Fibroblast of mammary gland (primary cell): ENCODE measurements at places on chromosomes 16 and 17.

- no peak for DNase-seq
These were observed 414.6 kb upstream of the GOT2 start for GRCh38 chr16:59148769-59149155.

DNA sequence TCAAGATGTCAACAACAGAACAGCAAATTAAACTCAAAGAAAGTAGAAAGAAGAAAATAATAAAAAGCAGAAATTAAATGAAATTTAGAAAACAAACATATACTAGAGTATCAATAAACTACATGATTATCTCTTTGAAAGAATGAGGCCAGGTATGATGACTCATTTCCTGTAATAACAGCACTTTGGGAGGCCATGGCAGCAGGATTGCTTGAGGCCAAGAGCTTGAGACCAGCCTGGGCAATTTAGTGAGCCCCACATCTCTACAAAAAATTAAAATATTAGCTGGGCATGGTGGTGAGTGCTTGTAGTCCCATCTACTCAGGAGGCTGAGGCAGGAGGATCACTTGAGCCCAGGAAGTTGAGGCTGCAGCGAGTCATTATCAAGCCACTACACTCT lies 232.5 kb downstream of the RAB11FIP4 start:
- no peak for DNase-seq

DNA sequence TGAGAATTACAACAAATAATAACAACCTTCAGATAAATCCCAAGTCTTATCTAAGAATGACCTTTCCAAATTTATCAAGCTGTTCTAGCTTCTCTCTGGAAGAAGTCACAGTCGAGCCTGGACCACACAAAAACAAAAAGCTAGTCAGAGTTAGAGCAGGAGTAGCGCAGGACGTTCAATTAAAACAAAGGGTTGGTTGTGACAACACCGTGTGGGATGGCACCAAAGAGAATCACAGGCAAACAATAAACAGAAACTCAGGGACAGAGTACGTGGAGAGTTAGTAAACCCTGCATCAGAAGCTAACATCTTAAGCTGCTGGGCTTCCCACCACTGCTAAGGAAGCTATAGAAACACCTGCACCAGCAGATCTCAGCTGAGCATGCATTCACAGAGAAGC lies 23.8 kb downstream of the ARHGAP17 start:
- DNase-seq: no peak

DNA sequence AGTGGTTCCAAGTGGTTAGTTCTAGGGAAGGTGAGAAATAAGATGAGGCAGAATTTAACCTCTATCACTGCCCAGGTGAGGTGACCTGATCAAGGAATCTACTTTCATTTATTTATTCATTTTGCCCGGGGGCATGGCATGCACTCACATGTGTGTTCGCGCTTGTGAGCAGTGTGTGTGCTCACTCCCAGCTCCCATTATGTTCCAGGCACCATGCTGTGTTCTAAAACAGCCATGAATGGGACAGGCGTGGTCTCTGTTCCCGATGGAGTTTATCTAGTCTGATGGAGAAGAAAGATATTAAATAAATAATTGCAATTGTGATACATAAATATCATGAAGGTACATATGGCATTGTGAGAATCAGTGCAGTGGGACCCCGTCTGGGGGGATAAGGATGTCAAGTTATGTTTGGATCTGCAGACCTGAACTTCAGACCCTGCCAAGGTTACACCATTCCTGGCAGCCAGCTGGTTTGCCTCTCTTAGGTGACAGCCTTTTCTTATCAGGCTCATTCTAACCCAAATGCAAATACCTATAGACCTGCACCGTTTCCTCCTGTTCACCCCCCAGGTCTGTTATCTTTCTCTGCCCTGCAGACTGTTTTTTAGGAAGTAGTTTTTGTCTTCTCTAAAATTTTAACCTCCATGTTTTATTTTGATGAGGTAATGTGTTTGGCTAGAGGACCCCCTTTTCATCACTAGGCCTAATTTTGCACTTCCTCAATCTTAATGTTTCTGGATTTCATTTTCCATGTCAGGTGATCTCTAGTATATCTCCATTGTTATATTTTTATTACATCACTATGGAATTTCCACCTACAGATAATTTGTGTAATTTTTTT lies 11.8 kb downstream of the CYB5B start:
- DNase-seq: no peak

DNA sequence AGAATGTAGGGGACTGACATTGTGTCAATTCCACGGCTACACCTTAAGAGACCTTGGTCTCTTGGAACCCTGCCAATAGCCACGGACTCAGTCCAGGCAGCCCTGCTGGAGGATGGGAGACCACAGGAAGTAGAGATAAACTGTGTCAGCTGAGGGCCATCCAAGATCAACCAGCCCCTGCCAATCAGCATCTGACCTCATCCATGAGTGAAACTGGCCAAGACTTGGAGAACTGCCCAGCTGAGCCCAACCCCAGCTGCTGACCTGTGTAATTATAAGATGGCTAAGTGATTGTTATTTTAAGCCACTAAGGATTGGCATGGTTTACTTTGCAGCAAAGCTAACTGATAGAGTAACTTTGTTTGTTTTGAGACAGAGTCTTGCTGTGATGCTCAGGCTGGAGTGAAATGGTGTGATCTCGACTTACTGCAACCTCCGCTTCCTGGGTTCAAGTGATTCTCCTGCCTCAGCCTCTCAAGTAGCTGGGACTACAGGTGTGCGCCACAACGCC lies 13.3 kb upstream of the YWHAE start:
- DNase-seq: peak; percentile 94

DNA sequence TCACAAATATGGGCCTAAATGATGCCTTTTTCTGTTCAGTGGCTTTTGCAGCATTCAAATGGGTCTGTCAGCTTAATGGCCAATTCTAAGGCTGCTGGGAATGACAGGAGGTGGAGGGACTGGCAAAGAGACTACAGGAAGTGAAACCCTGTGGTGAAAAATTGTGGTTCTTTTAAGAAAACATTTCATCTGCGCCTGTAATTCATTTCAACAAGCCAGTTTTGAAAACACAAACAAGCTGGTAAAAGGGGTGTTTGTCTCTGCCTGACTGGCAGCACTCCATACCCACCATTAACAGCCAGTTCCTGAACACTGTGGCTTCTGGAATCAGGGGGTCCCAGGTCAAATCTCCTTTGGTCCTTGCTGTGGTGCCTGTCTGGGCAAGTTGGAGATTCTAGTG lies 3.6 kb upstream of the KDM8 start:
- no peak for DNase-seq

DNA sequence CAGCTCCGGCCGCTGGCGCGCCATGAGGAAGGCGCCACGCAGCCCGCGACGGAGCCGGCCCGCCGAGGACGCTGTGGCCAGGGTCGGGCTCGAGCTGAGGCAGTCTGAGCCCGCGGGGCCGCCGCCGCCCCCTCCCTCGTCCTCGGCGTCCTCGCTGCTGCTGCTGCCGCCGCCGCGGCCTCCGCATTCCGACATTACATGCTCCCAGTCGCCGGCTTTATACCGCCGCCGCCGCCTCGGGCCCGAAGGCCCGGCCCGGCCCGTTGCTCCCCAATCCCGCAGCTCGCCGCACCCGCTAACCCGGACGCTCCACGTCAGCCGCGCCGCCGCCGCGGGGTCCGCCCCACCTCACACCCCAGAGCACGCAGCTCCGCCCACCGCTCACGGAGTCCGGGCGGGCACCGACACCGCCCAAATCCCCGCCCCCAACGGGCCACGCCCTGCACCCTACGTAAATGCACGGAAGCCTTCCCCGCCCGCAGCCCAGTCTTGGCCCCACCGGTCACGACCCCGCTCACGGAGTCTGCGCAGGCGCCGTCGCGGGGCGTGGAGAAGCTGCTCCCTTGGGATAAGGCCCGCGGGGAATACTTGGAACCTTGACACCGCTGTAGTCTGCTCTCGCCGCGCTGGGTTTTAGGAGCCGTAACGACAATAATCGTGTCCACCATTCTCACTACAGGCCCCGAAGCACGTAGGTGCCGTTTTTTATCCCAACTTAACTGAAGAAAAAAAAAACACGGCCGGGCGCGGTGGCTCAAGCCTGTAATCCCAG lies at the start of gene TXNDC11:
Gene TXNDC11 (minus strand): TSS at position 322 of the 772 bp plus-strand sequence. CDS start 127 bp downstream, at position 195.
- DNase-seq: peak; percentile 97

GRCh38 chr16:77789085-77790008 lies 983 bp downstream of the VAT1L start:
- no peak for DNase-seq

DNA sequence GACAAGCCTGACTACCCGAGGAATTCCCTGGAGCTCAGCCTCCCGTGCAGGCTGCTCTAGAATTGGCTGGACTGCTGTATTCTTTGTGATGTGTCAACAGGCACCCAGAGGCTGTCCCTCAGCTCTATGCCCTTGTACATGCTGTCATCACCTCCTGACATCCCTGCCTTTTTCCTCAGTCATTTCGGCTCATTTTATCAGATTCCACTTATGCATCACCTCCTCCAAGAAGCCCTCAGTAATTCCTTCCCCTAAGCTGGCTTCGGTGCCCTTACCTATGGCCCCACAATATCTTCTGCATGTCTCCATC lies 126.4 kb downstream of the DYNLRB2 start:
- DNase-seq: no peak

GRCh38 chr17:7407485-7408251 lies at the start of gene NLGN2:
TSS of gene NLGN2 (plus strand) at chr17:7407845. CDS start at chr17:7408256, 411 bp downstream.
- DNase-seq: no peak

- no peak for DNase-seq
These were observed 2.7 kb downstream of the CDK5R1 start for GRCh38 chr17:32489320-32490100.

- DNase-seq: no peak
These were observed 450.3 kb downstream of the SHISA9 start for GRCh38 chr16:13351601-13352217.

- DNase-seq: peak; percentile 58
These were observed 44.3 kb downstream of the ADCY9 start for GRCh38 chr16:4071686-4072561.
